Lung (tissue), 17 donors: ENCODE measurements at places on chromosomes 6 and 20. TPM values are rescaled to one million over a fixed set of nuclear protein-coding genes. Genes with fewer than 3 reads are reported as not detected.

SMLR1 gene
- total RNA-seq = not detected

PLAGL1 gene
- total RNA-seq = 86.9 TPM

DNA sequence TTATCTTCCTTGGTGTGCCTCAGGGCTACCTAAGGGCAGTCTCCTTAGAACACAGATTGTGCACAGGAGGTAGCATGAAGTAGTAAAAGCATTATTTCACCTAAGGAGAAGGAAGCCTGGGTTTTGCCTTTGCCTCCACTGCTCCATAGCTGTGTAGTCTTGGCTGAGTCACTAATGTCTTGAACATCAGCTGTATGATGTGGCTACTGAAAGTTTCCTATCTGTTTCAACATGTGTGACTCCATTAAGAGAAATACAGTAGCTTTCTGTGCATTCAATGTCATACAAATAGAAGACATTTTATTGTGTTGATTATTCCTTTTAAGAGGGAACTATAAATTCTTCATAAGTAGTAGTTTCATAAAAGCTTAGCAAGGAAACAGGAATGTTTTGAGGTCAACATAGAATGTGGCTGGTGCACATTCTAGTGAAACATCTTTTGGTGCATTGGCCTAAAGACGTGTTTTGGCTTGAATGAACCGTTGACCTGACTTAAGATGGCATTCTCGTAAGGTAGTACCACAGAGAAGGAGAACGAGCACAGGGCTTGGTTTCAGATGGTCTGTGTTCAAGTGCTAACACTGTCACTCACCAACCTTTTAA, 70.6 kb downstream of the CTNNBL1 start:
- no peaks in the 10 kb centered on the region for H3K27me3 ChIP-seq
- peaks cover 9% of the 10 kb centered on the region for H3K36me3 ChIP-seq
- no peak overlapping the region for H3K4me3 ChIP-seq
- H3K27ac ChIP-seq = no peak overlapping the region

DNA sequence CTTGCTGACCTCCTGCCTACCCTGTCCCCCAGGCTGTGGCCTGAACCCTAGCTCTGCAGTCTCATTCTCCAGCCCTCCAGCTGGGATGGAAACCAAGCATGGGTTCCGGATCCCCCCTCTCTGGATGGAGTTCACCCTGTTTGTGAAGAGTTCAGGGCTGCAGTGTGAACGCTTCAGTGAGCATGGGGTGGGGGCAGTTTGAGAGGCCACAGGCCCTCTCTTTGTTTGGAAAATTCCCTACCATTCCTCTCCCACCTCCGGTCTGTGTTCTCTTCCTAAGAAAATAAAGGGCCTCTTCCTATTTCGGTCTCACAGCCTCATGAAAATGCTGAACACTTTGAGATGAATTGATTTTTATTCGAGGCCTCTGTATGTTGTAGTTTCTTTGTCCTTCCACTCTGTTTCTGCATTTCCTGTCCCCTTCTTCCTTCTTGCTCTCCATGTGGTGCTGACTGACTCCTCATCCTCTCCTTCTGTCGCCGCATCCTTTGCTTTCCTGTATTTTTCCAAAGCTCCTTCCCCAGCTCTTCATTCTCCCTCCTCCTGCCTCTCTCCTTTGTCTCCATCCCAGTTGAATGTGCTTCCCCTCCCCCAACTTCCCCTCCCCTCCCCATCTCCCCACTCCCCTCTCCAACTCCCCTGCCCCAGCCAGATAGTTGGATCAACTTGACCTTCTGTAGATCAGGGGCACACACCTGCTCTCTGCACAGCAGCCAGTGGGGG, 2.4 kb upstream of the KCNK5 start:
- no peaks in the 10 kb centered on the region for H3K4me1 ChIP-seq
- H3K4me3 ChIP-seq = no peak overlapping the region
- no peaks in the 10 kb centered on the region for H3K36me3 ChIP-seq
- H3K27ac ChIP-seq = no peak overlapping the region
- no peaks in the 10 kb centered on the region for H3K27me3 ChIP-seq

DNA sequence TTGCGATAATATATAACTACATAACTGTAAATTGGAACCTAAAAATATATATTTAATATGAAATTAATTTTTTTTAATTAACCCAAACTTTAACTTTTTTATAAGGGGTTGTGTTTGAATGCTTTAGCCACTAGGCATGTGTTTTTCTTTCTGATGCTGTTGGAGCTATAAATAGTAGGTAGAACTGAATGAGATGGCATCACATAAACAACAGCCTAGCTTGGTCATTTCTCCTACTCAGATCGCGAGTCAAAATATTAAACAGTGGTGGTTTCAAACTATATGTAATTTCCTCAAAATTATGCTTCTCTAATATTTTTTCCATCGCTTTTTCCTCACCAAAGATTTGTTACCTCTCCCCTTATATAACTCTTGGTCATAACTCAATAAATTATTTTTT, 243.2 kb downstream of the ARID1B start:
- peaks cover 21% of the 10 kb centered on the region for H3K4me1 ChIP-seq
- H3K27me3 ChIP-seq = no peaks in the 10 kb centered on the region
- H3K4me3 ChIP-seq = no peak overlapping the region
- H3K27ac ChIP-seq = peak overlapping the region; percentile 100
- DNase-seq = peak; percentile 60
- H3K36me3 ChIP-seq = no peaks in the 10 kb centered on the region

DNA sequence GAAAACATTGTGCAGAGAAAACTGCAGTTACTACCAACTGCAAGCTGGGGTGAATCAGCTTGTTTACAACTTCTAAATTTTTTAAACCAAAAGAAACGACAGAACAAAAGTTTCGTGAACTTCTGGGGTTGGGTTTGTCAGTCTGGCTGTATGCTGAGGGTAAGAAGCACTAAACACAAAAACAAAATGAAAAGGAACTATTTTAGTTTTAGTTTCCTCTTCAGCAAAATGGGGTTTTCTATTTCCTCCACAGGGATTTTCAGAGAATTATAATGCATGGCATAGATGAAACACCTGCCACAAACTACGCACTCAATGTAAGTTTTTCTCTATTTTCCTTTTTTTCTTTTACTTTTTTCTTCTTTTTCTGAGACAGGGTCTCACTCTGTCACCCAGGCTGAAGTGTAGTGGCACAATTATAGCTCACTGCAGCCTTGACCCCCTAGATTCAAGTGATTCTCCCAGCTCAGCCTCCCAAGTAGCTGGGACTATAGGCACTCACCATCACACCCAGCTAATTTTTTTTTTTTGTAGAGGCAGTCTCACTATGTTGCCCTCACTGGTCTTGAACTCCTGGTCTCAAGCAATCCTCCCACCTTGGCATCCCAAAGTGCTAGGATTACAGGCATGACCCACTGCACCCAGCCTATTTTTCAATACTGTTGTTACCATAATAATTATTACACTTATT, 40.6 kb downstream of the CGA start:
- no peaks in the 10 kb centered on the region for H3K36me3 ChIP-seq
- H3K27ac ChIP-seq = no peak overlapping the region
- H3K27me3 ChIP-seq = no peaks in the 10 kb centered on the region
- no peaks in the 10 kb centered on the region for H3K4me1 ChIP-seq
